Stimulated activated CD4-positive, alpha-beta T cell treated with anti-CD3 and anti-CD28 coated beads, Interleukin-12 subunit alpha, Interleukin-12 subunit beta, amount 100 ng/mL, for 24 hours (primary cell): ENCODE measurements at places on chromosomes 16 and 17.

GRCh38 chr17:36944553-36944952 lies 4.2 kb upstream of the AATF start:
- DNase-seq: no peak

DNA sequence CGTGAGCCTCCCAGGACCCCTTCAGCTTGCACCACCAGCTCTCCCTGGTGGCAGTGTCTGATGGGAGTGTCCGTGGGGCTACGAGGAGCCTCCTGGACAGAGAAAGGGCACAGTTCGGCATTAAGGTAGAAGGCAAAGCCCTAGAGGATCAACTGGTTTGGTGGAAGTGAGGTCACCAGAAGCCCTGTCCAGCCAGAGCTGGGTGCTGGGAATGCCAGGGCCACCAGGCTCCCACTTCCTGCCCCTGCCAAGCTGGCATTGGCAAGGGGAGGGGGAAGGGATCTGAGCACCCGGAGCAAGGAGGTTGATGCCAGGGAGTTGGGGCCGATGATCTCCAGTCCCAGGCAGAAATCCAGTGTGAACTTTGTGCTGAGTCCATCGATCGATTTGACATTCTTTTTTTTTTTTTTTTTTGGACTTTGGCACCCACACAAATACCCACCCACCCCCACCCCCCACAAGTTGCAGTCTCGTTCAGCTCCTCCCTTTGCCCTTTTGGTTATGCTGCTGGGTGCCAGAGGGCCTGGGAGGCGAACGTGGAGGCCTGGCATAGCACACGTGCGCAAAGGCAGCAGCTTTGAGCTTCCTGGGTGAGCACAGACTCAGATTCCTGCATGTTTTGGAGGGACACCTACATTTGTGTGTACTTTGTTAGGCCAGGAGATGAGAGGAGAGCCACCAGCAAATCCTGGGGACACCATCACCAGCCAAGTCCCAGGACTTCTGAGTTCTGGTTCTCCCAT lies 2.1 kb downstream of the NHERF1 start:
- DNase-seq: no peak

DNA sequence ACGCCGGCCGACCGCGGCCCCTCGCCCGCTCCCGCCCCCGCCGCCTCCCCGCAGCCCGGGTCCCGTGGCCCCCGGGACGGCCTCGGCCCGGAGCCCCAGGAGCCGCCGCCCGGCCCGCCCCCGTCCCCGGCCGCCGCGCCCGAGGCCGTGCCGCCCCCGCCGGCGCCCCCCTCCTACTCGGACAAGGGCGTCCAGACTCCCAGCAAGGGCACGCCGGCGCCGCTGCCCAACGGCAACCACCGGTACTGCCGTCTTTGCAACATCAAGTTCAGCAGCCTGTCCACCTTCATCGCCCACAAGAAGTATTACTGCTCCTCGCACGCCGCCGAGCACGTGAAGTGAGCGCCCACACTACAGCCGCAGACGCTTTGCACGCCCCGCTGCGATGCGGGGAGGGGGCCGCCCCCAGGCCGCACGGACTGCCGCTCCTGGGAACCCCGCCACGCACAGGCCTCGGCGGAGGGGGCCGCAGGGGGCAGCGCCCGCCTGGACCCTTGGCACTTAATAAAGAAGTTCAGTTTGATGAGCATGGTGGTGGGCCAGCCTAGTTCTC lies 35.5 kb upstream of the ZC3H18 start:
- DNase-seq: no peak

DNA sequence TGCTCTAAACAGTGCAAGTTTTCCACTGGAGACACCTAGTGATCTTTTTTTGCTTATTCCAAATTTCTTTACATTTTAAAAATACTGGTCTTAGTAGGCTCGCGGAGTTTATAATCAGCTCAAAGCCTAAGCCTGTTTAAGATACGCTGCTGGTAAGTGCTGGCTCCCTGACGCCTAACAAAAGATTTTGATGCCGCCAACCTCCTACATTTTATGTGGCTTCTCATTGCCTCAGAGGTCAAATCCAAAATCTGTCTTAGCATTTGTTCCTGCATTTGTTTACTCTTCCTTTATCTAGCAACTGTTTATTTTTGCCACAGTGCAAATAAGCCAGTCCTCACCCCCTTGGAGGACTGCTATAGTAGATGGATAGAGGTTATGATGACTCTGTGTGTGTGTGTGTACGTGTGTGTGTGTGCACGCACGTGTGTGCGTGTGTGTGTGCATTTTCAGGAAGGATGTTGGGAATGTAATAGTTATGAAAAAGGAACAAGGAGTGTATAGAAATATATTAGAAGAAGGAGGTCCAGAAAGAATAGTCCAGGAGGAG lies 24.8 kb downstream of the HS3ST3B1 start:
- no peak for DNase-seq

GRCh38 chr17:61409301-61410112 lies 9.9 kb downstream of the TBX2 start:
- DNase-seq: no peak

DNA sequence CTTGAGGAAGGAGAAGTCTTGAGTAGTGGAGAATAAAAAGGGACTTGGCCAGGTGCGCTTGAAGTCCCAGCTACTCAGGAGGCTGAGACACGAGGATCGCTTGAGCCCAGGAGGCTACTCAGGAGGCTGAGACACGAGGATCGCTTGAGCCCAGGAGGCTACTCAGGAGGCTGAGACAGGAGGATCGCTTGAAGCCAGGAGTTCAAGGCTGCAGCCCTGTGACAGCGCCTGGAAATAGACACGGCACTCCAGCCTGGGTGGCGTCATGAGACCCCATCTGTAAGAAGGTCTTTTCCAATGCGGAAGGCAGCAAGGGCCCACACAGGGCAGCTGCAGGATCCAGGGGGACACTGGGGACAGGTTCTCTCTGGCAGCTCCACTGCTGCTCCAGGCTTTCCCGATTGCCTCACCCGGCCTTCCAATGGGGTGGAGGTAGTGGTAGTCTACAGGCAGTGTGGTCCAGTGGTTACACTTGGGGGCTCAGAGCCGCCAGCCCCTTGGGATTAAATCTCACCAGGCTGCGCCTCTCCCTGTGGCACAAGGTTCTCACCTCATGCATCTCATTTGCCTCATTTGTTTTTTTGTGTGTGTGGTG lies 143.4 kb downstream of the SEC14L1 start:
- no peak for DNase-seq

DNA sequence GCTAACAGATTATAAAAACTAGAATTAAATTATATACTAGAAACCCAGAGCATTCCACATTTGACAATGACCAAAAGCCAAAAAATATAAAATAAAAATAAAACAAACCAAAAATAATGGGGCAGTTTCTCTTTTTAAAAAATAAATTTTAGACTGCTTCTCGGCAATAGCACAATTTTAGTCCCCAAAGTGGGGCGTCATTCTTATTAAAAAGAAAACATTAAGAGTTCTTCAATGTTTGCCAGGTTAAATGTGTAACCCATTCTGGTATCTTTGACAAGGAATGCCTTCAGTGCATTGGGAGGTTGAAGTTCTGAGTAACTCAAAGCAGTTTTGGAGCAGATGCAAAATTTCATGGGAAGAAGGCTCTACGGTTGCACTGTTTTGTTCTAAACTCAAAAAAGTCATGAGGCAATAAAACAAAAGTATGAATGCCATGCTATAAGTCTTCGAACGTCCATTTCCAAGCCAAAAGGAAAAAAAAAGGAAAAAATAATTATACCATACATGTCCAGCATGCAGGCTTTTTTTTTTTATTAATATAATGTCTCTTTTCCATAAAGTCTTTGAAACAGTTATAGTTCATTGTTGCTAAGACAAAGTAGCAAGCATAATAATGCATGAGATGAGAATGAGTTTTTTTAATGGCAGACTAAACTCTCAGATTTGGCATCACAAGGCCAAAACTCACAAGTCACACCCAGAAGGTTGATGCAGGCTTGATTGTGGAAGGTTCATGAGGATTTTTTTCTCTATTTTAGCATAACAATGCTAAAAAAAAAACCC lies 3.1 kb downstream of the MAF start:
- DNase-seq: no peak

GRCh38 chr17:69448431-69449102 lies 34.1 kb downstream of the MAP2K6 start:
- DNase-seq: no peak

GRCh38 chr16:12468552-12468951 lies 335.1 kb downstream of the CPPED1 start:
- DNase-seq: no peak

DNA sequence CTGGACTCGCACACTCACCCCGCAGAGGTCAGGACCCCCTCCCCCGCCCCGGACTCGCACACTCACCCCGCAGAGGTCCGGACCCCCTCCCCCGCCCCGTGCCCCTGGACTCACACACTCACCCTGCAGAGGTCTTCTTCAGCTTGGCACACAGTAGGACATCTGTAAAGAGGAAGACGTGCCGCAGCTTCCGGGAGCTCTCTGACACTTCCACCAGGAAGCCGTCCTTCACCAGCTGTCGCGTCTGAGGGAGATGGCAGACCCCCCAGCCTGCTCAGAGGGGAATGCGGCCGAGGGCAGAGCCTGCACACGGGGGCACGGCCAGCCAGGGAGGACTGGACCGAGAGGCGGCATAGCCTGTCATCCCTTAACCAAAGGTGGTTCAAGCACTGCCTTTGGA lies 72.9 kb downstream of the TIMM22 start:
- no peak for DNase-seq

DNA sequence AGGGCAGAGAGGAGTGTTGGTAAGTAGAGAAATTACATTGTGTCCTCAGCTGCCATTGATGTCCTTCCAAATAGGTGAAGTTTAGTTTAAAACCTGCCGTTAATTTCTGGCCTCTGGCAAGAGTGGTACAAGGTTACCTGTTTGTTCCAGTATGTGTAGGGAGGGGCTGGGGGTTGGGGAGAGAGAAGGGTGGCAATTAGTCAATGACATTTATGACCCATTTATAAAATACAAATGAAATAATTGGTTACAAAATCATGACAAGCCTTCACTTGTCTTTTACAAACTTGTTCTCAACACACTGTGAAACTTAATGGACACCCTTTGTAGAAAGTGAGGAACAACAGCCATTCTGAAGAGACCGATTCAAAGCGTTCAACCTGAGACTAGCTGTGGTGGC lies 281.0 kb downstream of the FTO start:
- no peak for DNase-seq

GRCh38 chr17:72135546-72136325 lies 14.9 kb downstream of the SOX9 start:
- DNase-seq: no peak

GRCh38 chr17:5913032-5913531 lies 157.1 kb upstream of the WSCD1 start:
- no peak for DNase-seq

GRCh38 chr17:3438368-3438767 lies 4.7 kb upstream of the OR1E2 start:
- DNase-seq: no peak

- no peak for DNase-seq
Observed at GRCh38 chr17:70820276-70820675, 650.9 kb downstream of the KCNJ2 start.
